ENCODE measurements at places on chromosomes 16 and 17.
A peak's percentile ranks its signal among the peaks of the same experiment; 100 is the strongest.

- no peak for DNase-seq
These were observed at the start of gene WNK4 for GRCh38 chr17:42779936-42780850. Gene WNK4 (plus strand): TSS chr17:42780610. CDS start chr17:42780699, 89 bp downstream.

- DNase-seq: peak; percentile 65
These were observed 2.8 kb downstream of the MAPK8IP3 start for GRCh38 chr16:1708768-1709180.

GRCh38 chr16:62256406-62256805, 220.2 kb upstream of the CDH8 start:
- peak; percentile 2 for DNase-seq

DNA sequence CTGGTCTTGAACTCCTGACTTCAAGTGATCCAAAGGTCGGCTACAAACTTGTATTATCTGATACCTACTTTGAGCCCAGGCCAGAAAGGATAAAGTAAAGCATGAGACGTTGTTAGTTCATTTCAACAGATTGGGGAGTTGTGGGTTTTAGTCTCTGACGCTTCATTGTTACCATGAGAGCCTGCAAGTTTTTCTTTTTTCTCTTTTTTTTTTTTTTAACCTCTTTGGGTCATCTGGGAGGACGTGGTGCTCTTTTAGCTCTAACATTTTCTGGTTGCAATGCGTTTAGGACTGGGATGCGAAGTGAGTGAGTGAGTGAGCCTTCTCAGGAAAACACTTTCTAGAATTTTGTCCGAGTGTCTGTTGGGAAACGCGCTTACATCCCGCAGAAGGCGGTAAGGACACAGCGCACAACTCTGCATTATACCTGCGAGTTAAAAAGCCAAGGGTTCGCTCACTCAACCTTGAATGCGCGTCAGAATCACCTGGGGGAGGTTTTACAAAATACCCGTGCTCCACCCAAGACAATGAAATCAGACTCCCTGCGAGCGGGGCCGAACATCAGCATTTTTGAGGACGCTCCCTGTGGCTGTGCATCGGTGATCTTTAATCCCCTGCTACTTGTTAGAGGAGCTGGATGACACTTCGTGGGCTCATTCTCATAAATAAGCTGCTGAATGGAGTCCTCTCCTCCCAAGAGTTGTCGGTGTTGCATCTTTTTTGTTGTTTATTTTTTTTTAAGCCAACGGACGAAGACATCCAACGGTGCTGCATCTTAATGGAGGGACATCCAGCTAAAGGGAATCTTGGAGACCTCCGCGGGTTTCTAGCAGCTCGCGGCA, 629 bp upstream of the RNF135 start:
- DNase-seq: peak; percentile 50

- no peak for DNase-seq
These were observed 478.1 kb downstream of the NPIPA7 start for GRCh38 chr16:16857012-16857411.

- DNase-seq: no peak
These were observed 5.0 kb downstream of the ABHD15 start for GRCh38 chr17:29561554-29562517.

- peak; percentile 39 for DNase-seq
These were observed 145.0 kb downstream of the CCDC182 start for GRCh38 chr17:57600074-57600473.

GRCh38 chr17:15257796-15258512, 7.2 kb downstream of the PMP22 start:
- DNase-seq: no peak

- DNase-seq: no peak
These were observed 40.8 kb upstream of the CIBAR2 start for GRCh38 chr16:85153046-85153445.

DNA sequence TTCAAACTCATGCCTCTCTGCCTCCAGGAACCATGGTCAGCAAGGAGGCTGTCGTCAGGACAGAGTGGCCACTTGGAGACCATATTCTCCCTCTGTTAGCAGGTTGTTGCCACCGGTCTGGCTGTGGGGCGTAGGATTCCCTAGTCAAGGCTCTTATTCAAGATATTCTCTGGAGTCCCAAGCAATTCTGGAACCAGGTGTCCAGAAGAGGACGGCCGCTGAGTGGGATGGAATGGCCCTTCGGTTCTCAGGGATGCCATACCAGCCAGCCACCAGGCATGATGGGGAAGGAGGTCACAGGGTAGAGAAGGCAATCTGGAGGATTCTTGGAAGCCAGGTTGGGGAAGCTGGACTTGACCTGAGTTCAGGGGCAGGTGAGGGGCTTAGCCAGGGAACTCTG, 173.5 kb downstream of the GSG1L start:
- no peak for DNase-seq

GRCh38 chr17:75830164-75831031, 13.8 kb downstream of the UNC13D start:
- DNase-seq: no peak

- DNase-seq: no peak
These were observed 20.2 kb downstream of the VASN start for GRCh38 chr16:4391631-4392381.

DNA sequence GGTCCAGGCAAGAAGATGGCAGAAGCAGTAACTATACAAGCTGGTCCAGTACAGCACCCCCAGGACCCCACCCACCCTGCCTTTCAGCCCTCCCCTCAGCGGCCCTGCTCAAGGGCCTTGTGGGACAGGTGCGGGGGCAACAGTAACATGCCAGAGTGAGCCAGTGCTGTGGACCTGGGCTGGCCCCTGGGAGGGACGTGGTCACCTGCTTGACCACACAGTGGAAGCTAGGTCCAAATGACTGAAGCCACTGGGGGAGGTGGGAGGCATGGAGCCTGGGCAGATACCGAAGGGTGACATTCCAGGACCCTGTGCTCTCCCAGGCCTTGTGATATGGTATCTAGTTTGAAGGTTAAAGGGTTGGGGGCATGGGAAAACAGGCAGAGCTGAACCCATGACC, 17.3 kb downstream of the ATP6V0D1 start:
- DNase-seq: no peak

GRCh38 chr17:73900516-73900915, 256.3 kb upstream of the SDK2 start:
- no peak for DNase-seq

GRCh38 chr16:84970447-84971127, 40.7 kb downstream of the ZDHHC7 start:
- peak; percentile 78 for DNase-seq

- DNase-seq: no peak
These were observed 257.8 kb downstream of the CPPED1 start for GRCh38 chr16:12545792-12546342.

GRCh38 chr17:3911271-3912053, 4.8 kb downstream of the P2RX1 start:
- DNase-seq: no peak

DNA sequence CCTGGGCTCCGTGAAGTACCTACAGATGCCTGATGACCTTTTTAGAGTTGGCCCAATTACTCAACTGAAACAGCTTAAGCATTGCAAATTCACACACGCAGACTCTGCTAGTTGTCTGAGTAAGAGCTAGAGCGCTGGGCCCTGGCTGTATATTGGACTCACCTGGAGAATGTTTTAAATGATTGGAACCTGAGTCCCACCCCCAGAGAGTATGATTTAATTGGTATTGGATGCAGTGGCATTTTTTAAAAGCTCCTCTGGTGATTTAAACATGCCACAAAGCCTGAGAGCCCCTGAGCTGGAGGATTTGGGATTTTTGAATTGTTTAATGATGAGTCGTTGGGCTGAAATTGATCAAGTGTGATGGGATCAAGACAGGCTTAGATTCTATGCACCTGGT, 143.9 kb upstream of the SDK2 start:
- no peak for DNase-seq

DNA sequence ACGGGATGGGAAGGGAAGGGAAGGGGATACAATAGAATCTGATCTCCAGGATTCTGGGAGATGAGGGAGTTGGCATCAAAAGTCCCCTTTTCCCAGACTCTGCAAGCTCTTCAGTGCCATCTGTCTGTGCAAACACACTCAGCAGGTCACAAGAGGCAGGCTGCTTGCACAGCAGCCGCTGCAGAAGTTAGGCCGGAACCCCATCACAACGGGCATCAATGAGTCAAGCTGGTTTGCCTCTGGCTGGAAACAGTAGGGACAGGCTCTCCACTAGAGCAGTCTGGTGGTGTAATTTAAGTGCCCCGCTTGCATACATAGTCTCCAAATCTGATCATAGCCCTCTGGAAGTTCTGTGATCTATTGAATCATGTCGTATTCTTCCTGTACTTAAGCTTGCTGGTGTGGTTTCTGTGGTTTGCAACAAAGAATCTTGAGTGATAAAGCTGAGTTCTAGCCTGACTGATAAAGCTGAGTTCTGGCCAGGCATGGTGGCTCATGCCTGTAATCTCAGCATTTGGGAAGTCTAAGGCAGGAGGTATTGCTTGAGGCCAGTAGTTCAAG, 33.7 kb upstream of the KDM8 start:
- DNase-seq: peak; percentile 60

DNA sequence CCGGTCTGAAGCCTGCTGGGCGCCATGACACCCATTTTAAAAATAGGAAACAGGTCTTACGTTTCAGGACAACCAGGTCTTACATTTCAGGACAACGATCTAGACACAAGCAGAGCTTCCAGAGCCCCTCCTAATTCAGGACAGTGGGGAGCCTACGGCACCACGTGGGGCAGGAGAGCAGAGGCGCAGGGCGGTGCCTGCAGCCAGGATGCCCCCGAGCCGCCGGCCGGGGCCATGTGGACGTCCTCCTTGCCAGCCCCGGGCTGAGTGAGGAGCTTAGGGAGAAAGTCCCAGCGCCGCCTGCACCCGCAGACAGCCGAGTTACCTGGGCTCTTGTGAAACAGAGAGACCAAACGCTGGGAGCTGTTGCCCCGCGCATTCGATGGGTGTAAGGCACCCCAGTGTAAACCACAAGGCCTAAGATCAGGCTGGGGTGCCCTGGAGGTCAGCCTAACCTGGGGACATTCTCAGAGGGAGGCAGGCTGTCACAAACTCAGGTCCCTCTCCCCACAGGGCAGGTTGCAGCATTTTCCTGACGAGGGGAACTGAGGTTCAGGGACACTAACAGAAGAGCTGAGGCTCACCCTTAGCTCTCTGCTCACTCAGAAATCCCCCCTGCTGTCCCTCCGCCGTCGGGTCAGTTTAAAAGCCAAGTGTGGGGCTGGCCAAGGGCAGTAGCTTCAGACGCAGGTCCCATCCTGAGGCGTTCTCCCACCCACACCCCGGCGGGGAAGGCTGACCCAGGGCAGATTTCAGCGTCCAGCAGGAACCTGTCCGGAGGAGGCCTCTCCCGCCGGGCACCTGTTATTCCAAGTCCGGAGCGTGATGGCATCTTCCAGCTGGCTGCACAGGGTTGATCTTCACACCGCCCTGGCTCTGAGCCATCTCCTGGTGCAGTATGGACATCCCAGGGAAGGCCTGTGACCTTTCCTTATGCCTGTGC, 1.8 kb upstream of the NOTUM start:
- no peak for DNase-seq

DNA sequence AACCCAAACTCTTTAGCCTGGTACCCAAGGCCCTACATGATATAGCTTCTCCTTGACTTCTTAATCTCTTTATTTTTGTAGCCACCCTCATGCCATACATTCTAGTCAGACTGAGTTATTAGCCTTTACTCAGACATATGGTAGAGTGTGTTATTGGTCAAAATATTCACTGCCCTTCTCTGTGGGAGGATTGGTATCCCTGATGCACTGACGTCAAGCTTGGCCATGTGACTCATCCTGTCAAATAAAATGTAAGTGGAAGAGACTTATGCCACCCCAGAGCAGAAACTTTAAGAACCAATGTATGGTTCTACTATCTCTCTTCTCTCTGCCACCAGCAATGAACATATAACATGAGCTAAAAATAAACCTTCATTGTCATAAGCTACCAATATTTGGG, 12.2 kb upstream of the BEAN1 start:
- no peak for DNase-seq

- no peak for DNase-seq
These were observed 591.7 kb downstream of the MAF start for GRCh38 chr16:79008869-79009179.

DNA sequence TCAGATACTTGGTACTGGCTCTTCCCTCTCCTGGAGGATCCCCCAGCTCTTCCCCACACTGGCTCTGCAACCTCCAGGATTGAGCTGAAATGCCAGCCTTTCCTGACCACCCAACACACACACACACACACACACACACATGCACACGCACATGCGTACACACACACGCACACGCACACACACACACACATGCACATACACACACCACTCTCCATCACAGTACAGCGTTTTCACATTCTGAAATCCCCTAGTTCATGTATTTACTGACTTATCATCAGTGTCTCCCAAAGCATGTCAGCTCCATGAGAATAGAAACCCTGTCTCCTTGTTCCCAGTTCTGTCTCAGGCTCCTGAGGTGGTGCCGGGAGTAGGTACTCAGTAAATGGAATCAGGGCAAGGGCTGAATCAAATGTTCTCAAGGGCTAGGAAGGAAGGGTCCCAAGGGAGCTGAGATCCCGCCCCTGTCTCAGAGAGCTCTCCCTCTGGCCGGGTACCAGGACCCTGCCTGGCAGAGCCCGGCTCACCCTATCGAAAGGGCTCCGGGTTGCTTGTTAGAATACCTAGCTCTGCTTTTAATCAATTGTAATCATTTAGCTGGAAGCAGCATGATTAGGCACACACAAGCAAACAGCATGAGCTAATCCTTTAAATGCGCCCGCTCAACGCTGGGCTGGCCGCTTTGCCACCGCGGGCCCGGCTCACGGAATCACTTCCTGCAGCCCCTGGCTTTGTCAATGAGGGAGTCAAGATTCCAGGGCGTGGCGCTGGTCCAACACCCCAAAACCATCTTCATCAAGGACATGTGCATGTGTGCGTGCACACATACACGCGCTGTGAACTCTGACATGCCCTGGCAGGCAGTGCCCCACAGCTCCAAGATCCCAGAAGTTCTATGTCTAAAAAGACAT, 140.7 kb downstream of the C16orf78 start:
- no peak for DNase-seq

DNA sequence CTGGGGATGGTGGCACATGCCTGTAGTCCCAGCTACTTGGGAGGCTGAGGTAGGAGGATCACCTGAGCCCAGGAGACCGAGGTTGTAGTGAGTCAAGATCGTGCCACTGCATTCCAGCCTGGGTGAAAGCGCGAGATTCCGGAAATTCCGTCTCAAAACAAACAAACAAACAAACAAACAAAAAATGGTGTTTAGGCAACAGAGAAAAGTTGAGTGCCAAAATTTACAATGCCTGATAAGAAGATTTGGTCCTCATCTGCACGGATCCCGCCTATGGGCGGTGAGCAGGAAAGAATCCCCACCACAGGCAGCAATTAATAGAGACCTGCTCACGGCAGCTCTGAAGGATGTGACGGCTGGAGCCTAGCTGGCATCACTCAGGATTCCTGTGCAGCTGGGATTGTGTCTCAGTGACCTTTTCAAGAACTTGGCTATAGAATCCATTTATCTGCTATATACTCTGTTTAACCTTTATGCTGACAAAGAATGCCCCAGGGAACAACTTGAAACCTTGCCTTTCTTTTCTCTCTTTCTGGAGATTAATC, 14.0 kb upstream of the TEX2 start:
- DNase-seq: no peak

GRCh38 chr17:9900044-9900594, 5.0 kb downstream of the RCVRN start:
- DNase-seq: no peak

- no peak for DNase-seq
These were observed 1.2 kb upstream of the ZC3H18 start for GRCh38 chr16:88568710-88569613.

GRCh38 chr16:78528265-78528664, 428.8 kb downstream of the WWOX start:
- DNase-seq: no peak

GRCh38 chr17:50945779-50946222, 79.6 kb upstream of the TOB1 start:
- no peak for DNase-seq

- no peak for DNase-seq
These were observed 20.3 kb downstream of the CLUH start for GRCh38 chr17:2691069-2691871.
